ENCODE measurements at places on chromosomes 11 and 22. TPM values are rescaled to one million over a fixed set of nuclear protein-coding genes. Genes with fewer than 3 reads are reported as not detected.

SPA17 gene
- 5.2 TPM for total RNA-seq

CXCR5 gene
- not detected for total RNA-seq

OR5D18 gene
- not detected for total RNA-seq

STIM1 gene
- 51.3 TPM for total RNA-seq

TTC36 gene
- total RNA-seq = 0.24 TPM

OR8D1 gene
- total RNA-seq = not detected

LIF gene
- 3.0 TPM for total RNA-seq

SHISAL1 gene
- total RNA-seq = 2.1 TPM

Data from hair follicle dermal papilla cell (primary cell).